Progenitor cell of endocrine pancreas (in vitro differentiated cells): ENCODE measurements at places on chromosomes 2 and 18.

DNA sequence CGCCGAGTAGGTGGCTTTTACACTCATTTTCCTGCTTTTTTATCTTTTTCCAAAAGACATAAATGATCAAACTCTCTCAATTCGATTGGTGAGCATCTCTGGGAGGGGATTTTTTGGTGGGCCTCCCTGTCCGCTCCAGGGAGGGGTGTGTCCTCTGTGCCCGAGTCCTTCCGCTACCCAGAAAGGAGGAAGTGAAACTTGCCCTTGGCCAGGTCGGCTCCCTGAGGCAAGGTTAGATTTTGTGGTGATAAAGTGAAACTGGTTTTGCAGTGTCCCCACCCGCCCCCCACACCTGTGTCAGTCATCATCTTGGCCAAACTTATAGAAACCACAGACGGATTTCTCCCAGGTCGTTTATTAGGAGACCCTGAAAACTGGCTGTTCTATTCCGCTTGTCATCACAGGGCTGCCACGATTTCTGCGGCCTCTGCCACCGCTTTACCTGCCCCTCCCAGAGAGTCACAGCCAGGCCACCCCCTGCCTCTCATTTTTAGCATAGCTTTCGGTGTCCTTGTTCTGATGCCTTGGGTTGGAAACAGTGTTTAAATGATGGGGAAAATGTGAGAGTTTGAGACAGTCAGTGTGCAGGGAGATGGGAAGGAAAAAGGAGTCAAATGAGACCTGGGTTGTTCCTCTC lies 93.6 kb downstream of the SH3BP4 start:
- no peak for DNase-seq

DNA sequence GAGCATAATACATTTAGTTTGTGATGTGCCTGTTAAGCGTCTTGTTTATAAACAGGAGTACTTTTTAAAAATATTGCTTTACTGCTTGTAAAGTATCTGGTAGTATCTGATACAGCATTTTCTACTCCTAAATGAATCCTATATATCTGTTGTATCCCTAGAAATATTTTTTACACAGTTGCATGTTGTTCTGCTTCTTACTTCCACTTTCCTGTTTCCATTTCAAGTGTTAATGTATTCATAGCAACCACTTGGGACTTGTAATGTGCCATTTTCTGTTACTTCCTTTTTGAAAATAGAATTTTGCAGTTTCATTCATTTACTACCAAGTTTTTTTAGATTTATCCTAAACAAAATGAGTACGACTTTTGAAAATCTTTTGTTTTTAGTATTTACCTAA lies 24.9 kb downstream of the CCNT2 start:
- no peak for DNase-seq

- DNase-seq: no peak
Observed at GRCh38 chr2:23508066-23508390, 123.0 kb downstream of the KLHL29 start.

- no peak for DNase-seq
Observed at GRCh38 chr2:96799623-96799935, 16.5 kb upstream of the CNNM3 start.

- DNase-seq: no peak
Observed at GRCh38 chr18:40355726-40356125, 1599.3 kb upstream of the PIK3C3 start.

DNA sequence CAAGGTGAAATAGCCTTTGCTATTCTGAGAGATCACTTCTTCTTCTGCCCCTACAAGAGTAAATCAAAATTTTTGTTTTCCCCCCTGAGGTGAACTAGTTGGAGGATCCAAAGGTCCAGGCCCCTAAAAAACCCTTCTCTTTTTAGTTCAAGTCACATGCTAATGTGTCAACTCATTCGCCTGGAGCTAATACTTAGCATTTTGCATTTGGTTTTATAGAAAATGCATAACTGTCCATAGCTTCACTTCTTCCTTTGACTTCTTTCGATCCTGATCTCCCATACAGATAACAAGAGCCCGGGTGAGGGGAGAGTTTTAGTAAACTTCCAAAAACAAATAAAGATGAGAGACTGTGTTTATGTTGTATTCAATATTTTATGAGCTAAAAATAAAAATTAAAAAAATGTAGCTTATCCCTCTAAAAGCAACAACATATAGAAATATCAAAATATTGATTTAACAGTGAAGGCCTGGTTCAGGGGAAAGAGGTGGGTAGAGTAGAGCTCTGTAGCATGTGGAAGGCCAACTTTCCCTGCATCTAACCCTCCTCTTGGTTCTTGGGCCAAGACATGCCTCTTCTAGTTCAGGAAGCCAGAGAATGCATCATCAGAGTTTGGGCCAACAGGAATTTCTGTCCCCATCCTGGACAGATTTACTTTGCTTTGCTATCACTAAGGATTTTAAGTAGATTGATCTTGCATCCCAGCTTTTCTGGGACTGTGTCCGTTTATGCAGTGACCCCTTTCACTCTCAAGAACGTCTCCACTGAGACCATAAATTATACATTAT lies 333.8 kb downstream of the ALK start:
- no peak for DNase-seq

DNA sequence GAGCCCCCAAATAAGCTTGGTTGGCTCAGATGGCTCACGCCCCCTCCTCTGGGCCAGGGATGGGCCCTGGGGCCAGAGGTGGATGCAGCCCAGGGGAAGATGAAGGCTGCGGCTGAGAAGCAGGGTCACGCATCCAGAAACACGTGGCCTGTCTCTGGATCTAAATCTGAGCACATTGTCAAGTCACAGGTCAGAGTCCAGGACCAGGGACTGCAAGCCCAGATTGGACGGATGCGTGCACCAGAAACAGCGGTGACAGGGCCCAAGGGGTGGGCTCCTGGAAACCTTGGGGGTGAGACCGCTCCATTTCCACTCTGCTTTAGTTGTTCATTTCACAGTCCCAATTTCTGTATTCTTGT lies 226.2 kb downstream of the ACKR3 start:
- no peak for DNase-seq

DNA sequence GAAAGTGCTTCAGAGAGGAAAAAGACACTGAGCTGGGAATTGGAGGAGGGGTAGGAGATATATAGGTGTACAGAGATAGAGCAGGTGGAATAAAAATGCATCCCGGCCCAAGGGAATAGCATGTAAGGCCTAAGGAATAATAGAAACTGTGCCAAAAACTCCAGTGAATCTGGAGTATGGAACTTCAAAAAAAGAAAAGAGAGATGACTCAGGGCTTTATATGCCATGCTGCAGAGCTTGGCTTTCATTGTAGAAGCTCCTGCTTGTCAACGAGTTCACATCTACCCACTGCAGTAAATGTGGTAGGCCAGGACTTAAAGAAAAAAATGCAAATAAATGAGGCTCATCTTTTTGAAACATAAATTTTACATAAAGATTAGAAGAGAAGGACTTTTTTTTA lies 131.8 kb downstream of the MREG start:
- no peak for DNase-seq

DNA sequence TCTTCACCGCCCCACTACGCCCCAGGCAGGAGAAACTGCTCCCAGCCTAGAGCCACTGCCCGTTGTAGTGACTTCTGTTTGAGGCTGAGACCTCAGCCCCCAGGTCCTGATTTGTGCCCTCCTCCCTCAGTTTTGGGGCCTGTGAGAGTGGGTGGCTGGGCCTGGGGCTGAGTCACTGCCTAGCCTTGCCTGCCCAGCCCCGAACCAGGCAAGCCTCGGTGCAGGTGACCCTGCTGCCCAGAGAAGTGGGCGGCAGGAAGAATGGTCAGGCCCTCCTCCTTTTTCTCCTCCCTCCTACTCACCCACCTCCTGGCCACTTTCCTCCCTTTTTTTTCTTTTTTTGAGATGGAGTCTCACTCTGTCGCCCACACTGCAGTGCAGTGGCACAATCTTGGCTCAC lies 66.6 kb downstream of the ZFP36L2 start:
- no peak for DNase-seq

GRCh38 chr2:208413931-208414330 lies 7.3 kb downstream of the PTH2R start:
- DNase-seq: no peak

DNA sequence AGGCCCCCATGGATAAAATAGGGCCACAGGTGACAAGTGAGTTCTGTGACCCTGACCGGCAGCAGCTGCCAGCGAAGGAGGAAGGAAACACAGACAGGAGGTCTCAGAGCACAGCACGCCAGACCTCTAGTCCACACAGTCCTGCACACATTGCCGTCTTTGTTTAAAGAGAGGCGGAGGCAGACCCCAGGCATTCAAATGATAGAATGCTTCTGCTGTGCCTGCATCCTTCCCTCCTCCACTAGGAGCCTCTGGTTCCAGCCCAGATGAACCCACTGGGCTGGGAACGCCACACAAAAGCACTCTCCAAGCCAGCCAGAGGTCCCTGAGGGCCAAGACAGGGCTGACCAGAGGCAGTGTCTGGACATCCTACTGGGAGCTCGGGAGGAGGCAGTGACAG lies 118.7 kb downstream of the KLHL29 start:
- no peak for DNase-seq

DNA sequence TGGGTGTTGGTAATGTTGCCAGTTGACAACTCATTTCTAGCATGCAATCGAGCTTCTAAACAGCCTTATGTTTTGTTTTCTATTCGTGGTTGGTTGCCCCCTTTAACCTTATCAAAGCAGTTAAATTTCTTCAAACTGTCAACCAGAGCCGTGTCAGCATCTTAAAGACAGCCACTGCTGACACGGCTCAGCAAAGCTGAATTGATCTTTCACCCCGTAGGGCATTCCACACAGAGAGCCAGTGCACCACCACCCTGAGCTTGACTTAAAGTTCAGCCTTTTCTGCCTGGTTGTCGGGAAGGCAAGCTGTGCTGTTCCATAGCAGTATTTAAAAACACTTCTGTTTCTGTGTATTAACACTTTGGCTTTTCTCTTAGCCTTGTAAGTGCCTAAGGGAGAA lies 355.0 kb upstream of the CHST9 start:
- DNase-seq: no peak

- no peak for DNase-seq
Observed at GRCh38 chr2:66080127-66080526, 354.8 kb upstream of the MEIS1 start.

DNA sequence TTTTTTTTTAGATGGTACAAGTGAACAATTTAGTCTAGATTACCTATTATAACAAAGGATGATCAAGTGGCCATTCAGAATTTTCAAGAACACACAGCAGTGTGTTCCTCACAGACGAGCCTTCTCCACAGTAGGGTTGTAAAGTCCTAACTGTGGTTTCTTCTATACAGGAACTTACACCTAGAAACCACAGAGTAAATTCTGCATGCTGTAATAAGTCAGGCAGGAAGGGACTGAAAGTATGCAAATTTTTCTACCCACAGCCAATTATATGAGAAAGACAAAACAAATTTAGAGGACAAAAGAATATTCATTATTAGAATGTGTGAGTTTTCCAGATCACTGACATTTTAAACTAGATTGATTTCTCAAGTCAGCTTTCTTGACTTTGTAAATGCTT lies 99.5 kb downstream of the RBMS1 start:
- no peak for DNase-seq

DNA sequence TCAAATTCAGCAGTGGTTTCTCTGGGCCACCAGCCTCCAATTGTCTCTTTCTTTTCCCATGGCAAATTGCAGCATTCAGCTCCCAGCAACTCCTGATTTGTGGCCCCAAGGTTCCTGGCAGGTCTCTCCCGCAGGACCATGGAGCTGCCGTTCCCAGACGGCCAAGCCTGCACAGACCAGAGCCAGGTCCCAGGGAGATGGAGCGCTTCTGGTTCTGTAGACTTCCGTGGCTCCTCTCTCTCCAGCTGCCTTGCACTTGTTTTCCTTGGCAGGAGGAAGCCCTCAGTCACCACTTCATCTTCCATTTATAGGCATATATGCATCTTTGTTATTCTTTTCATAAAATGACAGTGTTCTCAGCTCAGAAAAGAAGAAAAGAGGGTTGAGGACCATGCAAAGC lies 21.7 kb downstream of the TNP1 start:
- no peak for DNase-seq

DNA sequence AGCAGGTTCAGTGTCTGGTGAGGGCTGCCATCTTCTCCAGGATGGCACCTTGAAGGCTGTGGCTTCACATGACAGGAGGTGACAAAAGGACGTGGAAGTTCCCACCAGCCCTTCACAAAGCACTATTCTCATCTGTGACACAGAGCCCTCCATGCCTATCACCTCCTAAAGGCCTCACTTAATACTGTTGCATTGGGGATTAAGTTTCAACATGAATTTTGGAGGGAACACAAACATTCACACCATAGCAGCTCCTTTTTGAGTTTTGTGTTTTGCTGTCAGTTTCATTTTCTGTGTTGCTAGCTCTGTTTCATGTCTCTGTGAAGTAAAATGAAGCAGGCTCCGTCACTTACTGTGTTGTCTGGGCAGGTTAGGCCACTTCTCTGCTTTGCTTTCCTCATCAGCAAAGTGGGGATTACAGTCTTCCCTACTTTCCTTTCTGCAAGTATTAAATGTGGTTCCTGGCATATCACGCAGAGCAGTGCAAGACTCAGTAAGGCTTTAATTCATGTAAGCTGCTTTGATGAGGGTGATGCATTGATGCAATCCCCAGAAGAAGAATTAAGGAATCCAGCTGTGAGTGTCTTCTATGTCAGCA lies 31.6 kb downstream of the LIMS1 start:
- no peak for DNase-seq

GRCh38 chr2:134665727-134666506 lies 52.9 kb downstream of the TMEM163 start:
- DNase-seq: no peak

GRCh38 chr2:43102366-43103092 lies 123.9 kb downstream of the ZFP36L2 start:
- DNase-seq: no peak

- no peak for DNase-seq
Observed at GRCh38 chr2:200591308-200591707, 5.5 kb downstream of the AOX1 start.
